ENCODE measurements at places on chromosomes 1 and 21.

DNA sequence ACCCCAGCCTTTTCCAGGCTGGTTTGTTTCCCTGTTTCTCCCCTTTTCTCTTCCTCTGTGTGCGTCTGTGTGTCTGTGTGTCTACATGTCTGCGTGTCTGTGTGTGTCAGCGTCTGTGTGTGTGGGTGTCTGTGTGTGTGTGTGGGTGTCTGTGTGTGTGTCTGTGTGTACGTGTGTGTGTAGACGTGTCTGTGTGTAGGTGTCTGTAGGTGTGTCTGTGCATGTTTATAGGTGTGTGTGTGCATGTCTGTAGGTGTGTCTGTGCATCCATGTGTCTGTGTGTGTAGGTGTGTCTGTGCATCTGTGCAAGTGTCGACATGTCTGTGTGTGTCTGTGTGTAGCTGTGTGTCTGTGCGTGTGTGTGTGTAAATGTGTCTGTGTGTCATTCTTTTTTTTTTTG lies 3.3 kb downstream of the TTLL10 start:
- no peak for DNase-seq

- no peak for DNase-seq
These were observed 30.5 kb downstream of the RHBG start for GRCh38 chr1:156399355-156400125.

- no peak for DNase-seq
These were observed 5.8 kb upstream of the LAD1 start for GRCh38 chr1:201404722-201405483.

DNA sequence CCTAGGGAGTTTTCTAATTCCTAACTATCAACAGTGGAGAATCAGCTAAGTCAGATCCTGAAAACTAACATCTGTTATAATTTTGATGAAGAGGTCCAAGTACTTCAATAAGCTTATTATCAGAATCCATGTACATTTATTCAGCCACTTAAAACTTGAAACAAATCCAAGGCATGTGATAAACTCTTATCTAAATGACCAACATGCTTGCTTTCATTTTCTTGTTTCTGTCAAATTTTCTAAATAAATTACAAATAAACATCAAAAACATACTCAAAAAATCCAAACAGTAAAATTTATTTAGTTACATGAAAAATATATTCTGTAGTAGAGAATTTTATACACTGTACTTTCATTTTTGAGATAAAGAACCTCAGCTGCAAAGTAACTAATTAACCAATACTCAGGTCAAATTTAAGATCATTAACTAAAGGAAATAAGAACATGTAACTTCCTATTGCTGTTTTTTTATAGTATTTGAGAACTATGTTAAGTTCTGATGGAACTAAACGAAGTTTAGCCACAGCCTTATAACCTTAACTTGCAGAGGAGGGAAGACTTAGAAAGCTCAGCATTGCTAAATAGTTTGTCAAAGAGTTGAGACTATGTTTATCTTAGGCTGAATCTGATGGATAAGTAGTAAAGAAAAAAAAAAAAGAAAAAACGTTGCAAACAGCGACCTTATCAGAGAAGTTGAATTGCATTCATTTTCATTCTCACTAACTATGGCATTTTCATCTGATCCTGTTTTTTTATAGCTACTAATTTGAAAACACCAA lies 44.9 kb downstream of the SYNJ1 start:
- DNase-seq: no peak

DNA sequence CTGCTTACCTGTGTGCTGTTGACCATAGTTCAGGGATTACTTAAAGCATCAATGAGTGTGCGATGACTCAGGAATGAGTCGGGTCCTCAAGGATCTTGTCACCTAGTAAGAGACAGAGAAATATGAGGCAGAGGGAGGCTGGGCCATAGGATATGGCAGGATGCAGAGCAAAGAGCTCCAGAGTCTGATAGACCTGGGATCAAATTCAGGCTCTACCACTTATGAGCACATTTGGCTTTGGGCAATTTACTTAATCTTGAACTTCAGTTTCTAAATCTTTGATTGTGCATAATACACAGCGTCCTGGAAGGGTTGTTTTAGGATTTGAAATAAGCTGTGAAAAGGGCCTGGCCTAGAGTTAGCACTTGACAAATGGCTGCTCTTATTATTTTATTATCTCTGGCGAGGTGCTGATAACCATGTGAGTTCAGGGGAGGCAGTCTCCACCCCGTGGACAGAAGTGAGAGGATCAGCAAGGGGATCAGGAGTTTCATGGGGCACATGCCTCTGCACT lies 94.5 kb downstream of the ROR1 start:
- peak; percentile 8 for DNase-seq

GRCh38 chr1:192766009-192766625 lies 42.7 kb upstream of the RGS2 start:
- no peak for DNase-seq

- peak; percentile 31 for DNase-seq
These were observed 285.2 kb upstream of the NEGR1 start for GRCh38 chr1:72567521-72567920.

DNA sequence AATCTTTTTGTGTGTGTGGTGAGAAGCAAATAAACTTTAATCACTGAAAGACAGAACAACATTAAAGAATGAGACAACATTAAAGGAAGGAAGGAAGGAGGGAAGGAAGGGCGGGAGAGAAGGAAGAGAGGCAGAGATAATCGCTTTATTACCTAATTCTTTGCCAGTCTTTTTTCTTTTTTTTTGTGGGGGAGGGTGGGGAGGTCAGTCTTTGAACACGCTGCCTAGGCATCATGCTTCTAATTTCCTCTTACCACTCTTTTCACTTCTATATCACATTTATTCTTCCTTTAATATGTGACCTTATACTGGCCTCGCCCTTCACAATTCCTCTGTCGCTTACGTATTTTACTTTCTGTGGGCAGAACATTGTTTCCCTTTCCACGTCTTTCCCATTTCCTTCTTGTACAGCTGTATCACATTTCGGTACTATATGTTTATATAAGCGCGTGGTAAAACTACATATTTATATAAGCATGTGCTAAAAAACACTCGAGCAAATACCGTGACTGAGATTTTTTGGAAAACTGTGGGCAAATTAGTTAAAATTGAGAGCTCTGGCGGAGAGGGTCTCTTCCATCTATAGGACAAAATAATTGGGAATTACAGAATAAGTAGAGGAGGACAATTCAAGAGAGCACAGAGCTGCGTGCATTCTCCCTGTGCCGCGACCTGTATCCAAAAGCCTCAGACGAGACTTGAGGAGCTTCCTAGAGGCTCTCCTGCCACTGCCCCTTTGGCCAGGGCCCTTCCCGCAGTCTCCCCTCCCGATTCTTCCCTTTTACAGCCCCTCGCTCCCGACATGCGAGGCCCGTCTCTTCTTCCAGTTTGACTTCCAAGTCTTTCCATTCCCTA lies 823 bp upstream of the PRKAA2 start:
- peak; percentile 66 for DNase-seq

GRCh38 chr21:36188081-36188681 lies 31.6 kb downstream of the DOP1B start:
- DNase-seq: peak; percentile 14

DNA sequence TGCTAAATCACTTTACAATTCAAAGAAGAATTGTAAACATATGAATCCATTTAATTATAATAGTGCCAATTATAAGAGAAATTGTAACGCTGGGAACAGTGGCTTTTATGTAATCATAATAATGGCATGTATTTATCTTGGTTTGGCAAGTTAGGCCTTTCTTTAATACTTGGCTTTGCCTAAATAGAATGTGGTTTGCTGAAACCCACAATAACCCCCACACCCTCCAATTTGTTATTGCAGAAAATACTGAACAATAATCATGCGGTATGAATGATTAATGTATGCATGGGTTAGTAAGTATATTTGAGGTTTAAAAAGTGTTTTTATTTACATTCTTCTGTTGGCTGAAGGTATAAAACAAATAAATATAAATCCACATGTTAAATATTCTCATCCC lies 138.2 kb downstream of the NFIA start:
- no peak for DNase-seq

DNA sequence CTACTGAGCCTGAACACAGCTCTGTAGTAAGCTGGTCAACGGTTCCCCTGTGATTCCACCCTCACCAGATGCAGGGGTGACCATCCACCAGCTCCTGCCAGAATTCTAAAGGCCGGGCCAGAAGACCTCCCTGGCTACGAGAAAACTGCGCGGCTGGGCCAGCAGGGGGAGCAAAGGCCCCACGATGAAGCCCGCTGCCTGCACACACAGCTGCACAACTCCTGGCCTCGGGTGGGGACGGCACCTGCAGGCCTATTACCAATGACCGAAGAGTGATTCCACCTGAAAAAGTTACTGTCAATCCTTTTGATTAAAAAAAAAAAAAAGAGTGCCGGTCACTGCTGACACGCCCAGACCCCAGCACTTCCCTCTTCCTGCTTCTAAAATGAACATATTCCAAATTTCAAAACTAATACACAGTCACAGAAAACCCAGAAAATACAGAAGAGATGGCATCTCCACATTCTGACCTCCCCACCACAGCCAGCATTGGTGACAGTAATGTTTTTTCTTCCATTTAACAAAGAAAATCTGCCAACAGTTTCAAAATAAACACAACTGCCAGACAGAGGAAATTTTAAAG lies 49.8 kb upstream of the RIPK4 start:
- peak; percentile 54 for DNase-seq

All from endothelial cell of umbilical vein (primary cell).